ENCODE measurements at places on chromosomes 12 and 14.

GRCh38 chr14:22079766-22080165 is 406.1 kb upstream of the OR4E1 start:
- ATAC-seq: no peak

- no peak for ATAC-seq
These were observed 22.2 kb upstream of the HDAC7 start for GRCh38 chr12:47841910-47842309.

DNA sequence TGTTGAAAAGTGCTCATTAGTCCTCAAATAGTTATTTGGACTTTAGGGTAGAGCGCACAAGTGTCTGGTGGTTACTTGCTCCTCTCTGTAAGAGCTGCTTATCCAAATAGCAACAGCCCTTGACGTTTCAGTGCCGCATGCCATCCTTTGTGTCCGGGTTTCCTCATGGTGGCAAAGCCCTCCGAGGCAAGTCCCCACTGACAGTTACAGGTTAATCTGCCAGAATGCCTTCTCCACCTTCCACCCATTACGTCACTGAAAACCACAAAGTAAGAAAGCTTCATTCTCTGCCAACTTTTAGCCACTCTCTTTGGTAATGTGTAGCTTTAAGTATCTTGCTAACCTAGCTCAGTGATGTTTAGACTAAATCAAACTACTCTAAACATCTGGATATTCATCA is 78.6 kb downstream of the POLR3B start:
- ATAC-seq: no peak

DNA sequence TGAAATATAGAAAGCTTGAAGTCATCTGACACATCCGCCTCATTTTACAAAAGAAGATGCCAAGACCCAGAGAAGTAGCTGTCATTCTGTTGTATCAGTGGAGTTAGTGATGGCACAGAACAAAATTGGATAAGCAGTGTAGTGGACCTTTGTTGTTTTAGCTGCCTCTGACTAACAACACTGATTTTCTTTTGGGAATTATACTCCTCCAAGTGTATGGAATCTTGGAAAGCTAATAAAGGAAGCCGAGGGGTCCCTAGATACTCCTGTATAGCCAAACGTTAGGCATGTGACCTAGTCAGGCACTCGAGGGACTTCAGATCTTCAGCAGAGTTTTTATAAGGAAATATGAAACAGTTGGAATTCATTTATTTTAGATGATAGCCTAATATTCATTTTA is 94.5 kb downstream of the OTOGL start:
- no peak for ATAC-seq

GRCh38 chr14:71441126-71441525 is 491.1 kb upstream of the RGS6 start:
- no peak for ATAC-seq

DNA sequence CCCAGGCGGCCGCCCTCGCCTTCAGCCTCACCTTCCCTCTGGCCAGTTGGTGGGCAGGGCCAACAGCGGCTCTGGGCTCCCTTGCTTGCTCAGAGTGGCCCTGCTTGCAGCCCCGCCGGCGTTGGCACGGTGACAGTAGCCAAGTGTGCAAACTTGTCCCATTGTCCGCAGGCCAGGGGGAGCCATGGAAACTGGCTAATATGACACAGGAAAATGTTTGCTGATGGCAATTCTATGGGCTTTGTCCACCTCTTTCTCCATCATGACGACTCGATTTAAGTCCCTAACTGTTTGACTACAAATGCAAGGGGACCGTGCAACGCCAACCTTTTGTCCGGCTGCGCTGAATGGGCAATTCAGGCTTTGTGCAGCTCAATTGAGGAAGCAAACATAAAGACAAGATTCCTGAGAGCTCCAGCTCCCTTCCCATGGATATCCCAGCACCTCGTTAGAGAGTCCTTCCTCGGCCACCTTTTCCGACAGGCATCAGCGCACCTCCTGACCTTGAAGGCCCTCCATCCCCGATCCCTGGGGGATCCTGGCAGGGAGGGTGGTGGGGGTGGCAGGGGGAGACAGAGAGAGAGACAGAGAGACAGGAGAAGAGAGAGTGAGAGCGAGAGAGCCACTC is 785 bp upstream of the FAM181A start:
- peak; percentile 14 for ATAC-seq

GRCh38 chr12:21073129-21073528 is 57.9 kb upstream of the SLCO1B1 start:
- ATAC-seq: no peak

DNA sequence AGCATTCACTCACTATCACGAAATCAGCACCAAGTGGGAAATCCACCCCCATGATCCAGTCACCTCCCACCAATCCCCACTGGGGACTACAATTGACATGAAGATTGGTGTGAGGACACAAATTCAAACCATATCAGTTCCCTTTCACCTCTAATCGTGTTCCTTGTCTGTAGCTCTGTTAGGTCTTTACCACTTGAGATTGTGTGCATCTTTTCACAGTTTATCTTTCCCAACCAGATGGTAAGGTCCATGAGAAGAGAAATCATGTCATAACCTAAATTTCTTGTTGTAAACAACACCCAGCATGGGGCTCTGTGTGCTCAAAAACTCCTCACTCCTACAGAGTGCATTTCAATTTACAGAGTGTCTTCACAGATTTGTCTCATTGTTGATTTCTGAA is 27.1 kb upstream of the PCED1B start:
- no peak for ATAC-seq

DNA sequence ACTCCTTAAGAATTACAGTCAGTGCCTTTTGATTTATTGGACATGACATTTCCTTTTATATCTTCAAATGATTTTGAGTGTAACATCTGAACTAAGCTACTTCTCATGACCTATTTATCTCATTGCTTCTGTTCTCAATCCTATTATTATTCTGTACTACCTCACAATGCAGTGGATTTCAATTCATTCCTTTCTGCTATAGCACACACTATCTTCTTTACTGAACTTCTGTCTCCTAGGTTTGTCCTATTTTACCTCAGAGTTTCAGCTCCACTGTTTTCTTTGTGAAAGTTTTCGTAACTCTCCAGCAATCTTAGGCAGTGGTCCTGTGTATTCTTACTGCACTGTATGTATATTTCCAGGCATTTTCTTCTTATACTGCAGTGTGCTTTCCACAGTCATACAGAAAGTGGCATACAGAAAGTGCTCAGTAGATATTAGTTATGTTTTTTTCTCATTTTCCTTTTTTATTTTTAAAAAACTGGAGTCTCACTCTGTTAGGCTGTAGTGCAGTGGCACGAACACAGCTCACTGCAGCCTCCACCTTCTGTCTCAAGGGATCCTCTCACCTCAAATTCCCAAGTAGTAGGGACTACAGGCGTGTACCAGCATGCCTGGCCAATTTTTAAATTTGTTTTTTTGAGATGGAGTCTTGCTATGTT is 368.6 kb upstream of the RGS6 start:
- ATAC-seq: no peak

GRCh38 chr14:94439453-94440057 is 13.0 kb downstream of the SERPINA11 start:
- ATAC-seq: no peak

DNA sequence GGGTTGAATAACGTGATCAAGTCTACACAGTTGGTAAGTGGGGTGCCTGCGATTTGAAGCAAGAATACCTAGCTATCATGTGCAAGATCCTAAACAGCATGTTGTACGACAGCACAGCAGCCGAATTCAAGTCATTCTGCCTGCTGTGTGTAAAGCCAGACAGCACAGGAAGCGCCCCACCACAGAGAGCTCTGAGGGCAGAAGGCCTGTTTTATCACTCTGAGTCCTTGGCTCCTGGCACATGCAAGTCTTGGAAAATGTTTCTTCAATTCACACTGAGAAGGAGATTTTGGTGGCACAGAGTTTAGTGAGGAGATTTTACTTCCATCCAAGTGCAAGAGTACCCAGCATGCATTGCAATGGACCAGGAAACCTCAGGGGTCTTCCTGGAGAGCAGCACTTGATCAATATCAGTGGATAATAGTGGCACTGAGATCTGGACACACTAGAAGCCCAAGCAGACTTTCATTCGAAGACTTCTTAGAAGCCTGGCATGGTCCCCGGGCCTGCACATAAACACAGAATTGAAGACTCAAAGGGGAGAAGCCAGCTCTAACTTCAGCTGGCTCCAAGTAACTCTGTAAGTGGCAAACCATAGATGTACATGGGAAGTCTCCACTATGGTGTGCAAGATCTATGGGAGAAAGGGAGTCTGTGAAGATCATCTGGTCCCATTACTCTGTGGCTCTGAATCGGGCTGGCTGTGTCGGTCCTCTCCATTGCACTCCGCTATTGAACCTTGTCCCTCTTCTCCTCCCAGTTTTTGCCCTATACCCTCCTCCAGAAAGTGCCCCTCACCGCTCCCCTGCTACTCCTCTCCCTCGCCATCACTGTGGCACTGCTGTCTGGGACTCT is 1.5 kb upstream of the KRT1 start:
- no peak for ATAC-seq

GRCh38 chr14:104119119-104119487 is 19.3 kb upstream of the KIF26A start:
- peak; percentile 0 for ATAC-seq

- no peak for ATAC-seq
These were observed 84.7 kb upstream of the FLRT2 start for GRCh38 chr14:85445151-85445795.

DNA sequence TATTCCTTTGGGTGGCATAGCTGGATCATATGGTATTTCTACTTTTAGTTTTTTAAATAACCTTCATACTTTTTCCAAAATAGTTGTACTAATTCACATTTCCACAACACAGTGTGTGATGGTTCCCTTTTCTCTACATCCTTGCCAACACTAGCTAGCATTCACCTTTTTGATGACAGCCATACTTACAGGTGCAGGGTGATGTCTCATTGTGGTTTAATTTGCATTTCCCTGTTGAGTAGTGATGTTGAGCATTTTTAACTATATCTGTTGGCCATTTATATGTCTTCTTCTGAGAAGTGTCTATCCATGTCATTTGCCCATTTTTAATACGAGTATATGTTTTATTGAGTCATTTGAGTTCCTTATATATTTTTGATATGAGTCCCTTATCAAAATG is 96.1 kb downstream of the TSHR start:
- ATAC-seq: no peak

GRCh38 chr14:21097636-21098075 is 799 bp downstream of the ZNF219 start:
- ATAC-seq: no peak

GRCh38 chr12:109518820-109519665 is 41.6 kb downstream of the UBE3B start:
- peak; percentile 74 for ATAC-seq

- ATAC-seq: no peak
These were observed 41.1 kb downstream of the ACSM4 start for GRCh38 chr12:7344833-7345606.

GRCh38 chr14:24889843-24890242 is 160.1 kb downstream of the STXBP6 start:
- no peak for ATAC-seq

GRCh38 chr12:15688202-15688736 is 100.9 kb downstream of the EPS8 start:
- no peak for ATAC-seq

GRCh38 chr14:71597955-71598660 is 334.1 kb upstream of the RGS6 start:
- peak; percentile 26 for ATAC-seq

DNA sequence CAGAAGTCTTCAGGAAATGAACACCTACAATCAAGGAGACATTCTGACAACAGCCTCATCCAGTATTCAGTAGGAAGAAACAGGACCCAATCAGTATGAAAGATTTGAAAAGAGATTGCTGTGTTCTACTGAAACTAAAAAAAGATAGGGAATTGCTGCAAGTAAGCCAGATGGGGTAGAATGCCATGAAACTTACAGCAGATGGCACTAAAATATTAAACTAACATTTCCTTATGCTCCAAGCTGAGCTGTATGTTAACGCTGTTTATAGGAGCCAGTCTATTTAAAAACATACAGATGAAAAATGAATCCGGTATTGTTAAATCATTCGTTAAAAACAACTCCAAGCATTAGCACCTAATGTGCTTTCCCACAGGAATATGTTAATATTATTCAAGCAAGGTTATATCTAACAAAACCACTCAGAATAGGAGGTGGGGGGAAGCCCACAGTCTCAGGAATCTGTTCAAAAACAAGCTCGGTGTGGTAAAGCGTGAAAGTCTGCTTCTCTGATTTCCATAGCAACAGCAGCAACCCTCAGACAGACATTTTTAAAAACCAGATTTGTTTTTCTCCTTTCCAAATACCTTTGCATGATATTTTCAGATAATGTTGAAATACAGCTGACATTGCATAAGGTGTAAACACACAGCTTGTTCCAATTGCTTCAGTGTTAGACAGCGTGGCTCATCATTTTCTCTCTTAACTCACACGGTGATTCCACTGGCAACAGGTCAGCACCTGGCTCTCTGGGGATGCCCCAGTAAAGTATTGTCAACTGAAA is 131.4 kb upstream of the CCDC175 start:
- ATAC-seq: no peak

DNA sequence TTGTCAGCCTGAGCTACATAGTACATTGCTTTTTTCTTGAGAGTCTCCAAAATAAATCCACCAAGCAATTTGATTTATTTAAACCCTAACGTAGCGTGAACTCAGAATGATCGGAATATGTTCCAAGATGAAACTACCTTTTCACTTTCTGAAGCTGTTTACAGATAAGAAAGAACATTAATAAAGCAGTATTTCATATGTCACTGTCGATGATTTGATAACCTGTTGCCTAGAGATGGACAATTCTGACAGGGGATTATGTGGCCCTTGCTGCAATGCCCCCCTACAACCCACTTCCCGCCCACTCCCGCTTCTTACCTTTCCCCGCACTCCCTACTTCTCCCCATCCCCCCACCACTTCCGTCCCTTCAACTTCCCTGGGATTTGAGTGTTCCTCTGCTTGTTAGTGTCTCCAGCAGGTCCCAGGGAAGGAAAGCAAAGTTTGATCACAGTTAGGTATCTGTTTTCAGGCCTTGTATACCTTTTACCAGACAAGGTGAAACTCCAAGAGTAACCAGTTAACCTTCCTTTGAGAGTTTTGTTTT is 229.2 kb upstream of the HMGA2 start:
- ATAC-seq: no peak

- ATAC-seq: no peak
These were observed 67.5 kb upstream of the SLC35F4 start for GRCh38 chr14:57933349-57933748.

- peak; percentile 82 for ATAC-seq
These were observed 129.0 kb downstream of the ASCL4 start for GRCh38 chr12:107903341-107904061.
